ENCODE measurements at places on chromosomes 6 and 20. TPM values are rescaled to one million over a fixed set of nuclear protein-coding genes. Genes with fewer than 3 reads are reported as not detected.

DNA sequence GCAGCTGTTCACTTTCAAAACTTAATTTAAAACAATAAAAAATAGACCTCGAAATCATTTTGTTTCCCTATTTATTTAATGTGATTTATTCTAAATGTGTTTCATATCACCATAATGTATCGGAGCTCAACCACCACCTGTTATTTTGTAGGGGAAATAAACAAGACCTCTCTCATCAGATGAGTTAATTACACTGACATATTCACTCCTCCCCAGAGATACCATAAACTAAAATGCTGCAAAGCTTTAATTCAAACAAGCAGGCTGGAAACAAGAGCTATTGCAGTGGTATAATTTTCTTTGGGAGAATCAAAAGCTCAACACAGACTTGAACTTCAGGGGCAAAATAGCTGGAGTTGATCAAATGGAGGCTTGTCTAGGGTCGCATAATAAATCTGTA lies 303.5 kb upstream of the TSHZ2 start:
- no peak overlapping the region for H3K27ac ChIP-seq
- no peak overlapping the region for H3K4me3 ChIP-seq
- H3K36me3 ChIP-seq = no peaks in the 10 kb centered on the region
- H3K27me3 ChIP-seq = no peaks in the 10 kb centered on the region
- no peak for DNase-seq

GRCh38 chr20:44683263-44684046 lies 31.7 kb upstream of the CCN5 start:
- no peak overlapping the region for H3K27ac ChIP-seq
- no peaks in the 10 kb centered on the region for H3K4me1 ChIP-seq
- no peaks in the 10 kb centered on the region for H3K36me3 ChIP-seq

- H3K36me3 ChIP-seq = no peaks in the 10 kb centered on the region
- H3K4me1 ChIP-seq = no peaks in the 10 kb centered on the region
- H3K27me3 ChIP-seq = no peaks in the 10 kb centered on the region
- no peak overlapping the region for H3K4me3 ChIP-seq
- H3K27ac ChIP-seq = no peak overlapping the region
- DNase-seq = no peak
Observed at GRCh38 chr6:15357782-15358181, 111.9 kb downstream of the JARID2 start.

DNA sequence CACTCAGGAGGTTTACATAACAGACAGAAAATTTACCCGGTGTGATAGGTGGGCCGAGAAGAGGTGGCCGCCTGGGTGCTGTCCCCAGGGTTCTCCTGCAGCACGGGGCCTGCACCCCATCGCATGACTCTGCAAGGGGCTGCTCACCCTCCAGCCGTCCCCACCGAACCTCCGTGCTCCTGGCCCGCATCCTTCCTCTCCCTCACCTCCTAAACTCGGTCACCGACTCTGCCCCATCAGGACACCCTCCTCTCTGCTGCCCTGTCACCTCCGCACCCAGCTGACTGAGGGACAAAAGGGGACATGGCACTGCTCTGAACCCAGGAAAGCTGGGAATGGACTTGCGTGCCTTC lies 147.6 kb downstream of the SYNDIG1 start:
- H3K4me1 ChIP-seq = no peaks in the 10 kb centered on the region
- H3K27me3 ChIP-seq = peaks cover 9% of the 10 kb centered on the region
- no peak overlapping the region for H3K27ac ChIP-seq
- DNase-seq = no peak
- H3K36me3 ChIP-seq = no peaks in the 10 kb centered on the region

DNA sequence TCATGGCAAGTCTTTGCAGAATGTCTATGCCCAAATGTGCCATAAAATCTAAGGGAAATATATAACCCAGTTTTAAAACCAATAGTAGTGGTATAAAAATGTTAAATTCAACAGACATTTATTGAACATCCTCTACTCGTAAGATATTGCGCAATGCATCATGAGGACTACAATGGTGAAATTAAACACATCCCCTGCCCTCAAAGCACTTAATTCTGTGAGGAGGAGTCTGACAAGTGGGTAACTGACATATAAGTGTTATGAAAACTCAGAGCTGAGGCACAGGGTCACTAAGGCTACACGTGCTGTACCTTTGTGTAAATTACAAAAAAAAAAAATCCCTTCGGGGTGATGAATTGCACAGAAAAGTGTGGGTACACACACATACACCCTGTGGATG lies 6.2 kb downstream of the PKHD1 start:
- DNase-seq = no peak
- no peaks in the 10 kb centered on the region for H3K36me3 ChIP-seq
- no peaks in the 10 kb centered on the region for H3K27me3 ChIP-seq
- no peak overlapping the region for H3K27ac ChIP-seq
- no peaks in the 10 kb centered on the region for H3K4me1 ChIP-seq

SLC16A10 gene
- not detected for total RNA-seq

LY6G6C gene
- not detected for total RNA-seq

All from fibroblast of lung (primary cell).